ENCODE measurements at places on chromosomes 11 and 22. TPM values are rescaled to one million over a fixed set of nuclear protein-coding genes. Genes with fewer than 3 reads are reported as not detected.

DNA sequence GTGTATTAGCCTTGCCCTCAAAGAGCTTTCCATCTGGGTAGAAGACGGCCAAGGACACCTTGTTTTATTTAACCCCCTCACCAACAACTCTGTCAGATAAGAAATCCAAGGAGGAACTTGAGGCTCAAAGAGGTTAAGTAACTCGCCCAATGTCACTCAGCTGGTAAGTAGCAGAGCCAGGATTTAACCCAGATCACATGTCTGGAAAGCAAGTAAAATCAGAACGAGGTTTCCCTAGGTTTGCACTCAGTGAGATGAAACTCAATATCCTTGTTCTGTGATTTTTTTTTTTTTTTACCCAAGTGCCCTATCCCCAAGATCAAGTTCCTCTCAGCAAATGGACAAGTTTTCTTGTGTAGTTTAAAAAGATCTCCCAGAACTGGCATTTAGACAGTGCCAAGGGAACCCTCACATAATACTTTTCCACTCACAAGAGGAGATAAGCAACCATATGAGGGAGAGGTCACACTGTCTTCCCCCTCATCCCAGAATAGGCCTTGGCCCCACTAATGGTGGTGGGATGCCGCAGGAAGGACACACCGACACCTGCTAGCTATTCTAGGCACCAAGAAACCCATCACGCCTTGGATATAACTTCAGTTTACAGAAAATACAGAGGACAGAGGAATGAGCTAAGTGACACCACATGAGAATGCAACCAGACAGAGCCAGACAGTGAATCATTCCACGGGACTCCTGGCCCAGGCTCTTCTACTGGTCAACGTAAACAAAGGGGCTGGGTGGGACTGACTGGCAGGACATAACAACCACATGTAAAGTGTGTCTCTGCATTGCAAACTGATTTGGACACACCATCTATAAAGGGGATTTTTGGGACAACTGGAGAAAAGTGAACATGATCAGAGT is 8.6 kb upstream of the ARAP1 start:
- DNase-seq, result no peak

DNA sequence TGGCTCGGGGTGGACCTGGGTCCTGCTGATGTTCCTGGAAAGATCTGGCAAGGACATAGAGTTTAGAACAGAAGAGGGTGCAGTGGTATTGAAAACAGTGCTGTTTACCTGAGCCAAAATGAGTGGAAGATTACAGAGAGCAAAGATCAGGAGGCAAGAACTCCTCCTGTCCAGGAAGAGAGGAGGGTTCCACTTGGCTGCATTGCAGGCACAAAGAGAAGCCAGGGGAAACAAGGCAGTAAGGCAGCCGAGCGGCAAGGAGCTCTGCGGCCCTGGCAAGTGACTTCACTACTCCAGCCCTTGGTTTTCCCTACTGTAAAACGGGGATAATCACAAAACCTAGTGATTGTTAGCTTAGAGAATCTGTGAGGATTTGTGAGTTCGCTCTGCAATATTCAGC is 3.7 kb upstream of the PACSIN2 start:
- DNase-seq, result no peak

Gene P4HA3
- not detected for total RNA-seq

GRCh38 chr22:24834845-24835570 is 29.0 kb downstream of the SGSM1 start:
- no peak for DNase-seq

DNA sequence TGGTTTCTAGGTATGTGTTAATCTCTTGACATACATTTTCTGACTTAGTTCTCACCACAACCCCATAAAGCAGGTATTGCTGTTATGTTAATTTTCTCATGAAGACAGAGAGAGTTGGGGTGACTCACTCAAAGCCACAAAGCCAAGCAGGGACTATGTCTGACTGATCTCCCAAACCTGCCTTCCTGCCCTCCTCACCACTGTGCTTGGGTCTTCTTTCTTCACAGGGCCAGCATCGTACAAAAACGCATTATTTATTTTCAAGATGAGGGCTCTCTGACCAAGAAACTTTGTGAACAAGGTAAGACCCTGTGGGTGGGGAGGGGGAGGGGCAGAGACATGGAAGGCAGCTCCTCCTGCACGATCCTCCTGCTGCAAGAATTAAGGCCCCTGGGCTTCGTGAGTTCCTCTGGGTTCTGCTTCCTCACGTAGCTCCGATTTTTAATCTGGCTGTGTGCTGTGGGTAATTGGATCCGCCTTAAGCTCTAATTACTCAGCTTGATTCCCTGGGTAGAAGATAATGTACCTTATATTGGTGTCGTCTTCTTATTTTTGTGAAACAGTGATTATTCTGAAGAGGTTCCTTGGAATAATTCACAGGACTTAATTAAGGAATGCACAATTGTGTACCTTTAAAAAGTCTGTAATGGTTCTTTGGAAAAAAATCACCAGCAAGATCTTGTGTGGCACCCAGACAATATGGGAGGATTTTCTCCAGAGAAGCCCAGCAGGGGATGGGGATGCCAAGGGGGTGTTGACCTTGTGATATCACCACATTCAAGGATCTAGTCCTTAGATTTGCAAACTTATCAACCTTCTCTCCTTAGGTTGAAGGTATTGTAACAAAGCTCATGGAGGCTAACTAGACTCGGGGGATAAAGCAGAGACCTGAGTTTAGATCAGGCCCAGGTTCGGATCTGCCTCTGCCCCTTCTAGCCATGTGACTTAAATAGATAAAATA is 112.9 kb downstream of the SPON1 start:
- peak; percentile 69 for DNase-seq

DNA sequence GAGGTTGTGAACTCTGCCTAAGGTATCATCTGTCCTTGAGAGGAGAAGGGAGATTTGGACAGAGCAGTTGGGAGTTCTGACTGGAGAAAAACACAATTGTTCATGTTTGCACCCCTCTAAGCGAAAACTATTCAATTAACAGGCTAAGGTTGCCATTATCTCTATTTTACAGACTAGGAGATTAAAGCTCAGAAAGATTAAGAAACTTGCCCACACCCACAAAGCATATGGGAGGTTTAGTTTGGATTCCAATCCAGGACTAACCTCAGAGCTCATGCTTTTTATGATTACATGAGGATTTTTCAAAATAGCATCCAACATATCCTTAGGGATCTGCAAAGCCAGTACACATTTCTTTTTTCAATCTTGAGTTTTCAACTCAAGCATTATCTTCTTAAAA is 22.0 kb downstream of the GAB2 start:
- no peak for DNase-seq

Gene SLC37A2
- 2.2 TPM for total RNA-seq

- DNase-seq, result no peak
These were observed 69.4 kb upstream of the CLMP start for GRCh38 chr11:123264431-123264780.

Gene LDHAL6A
- not detected for total RNA-seq

Gene PATE4
- not detected for total RNA-seq

DNA sequence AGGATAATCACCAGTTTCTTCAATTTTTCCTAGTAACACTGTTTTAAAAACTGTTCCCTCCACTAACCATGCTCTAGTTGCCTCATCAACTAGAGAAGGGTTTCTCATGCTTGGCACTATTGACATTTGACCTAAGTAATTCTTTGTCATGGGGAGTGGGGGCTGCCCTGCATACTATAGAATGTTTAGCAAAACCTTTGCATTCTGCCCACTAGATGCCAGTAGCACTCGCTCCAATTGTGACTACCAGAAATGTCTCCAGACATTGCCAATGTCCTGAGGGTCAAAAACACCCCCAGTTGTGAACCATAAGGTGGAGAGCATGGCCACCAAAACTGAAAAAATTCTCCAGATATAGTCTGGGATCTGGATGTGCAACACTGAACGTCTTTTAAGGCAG is 27.6 kb upstream of the BMAL1 start:
- no peak for DNase-seq

- no peak for DNase-seq
These were observed 26.8 kb upstream of the ME3 start for GRCh38 chr11:86699040-86699791.

DNA sequence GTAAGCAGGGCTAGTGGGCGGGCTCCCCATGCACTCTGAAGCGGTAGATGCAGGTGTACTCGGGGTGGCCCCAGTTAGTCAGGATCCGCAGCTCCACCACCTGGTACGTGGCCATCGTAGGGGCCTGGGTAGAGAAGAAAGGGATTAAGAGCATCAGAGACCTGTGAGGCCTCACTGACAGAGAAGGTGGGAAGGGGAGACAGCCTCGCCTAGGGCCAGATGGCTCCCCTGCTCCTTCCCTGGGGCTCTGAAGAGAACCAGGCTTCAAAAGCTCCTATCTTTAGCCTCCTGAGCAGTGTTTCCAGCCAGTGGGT is 19.6 kb downstream of the SUN2 start:
- no peak for DNase-seq

Gene GPHA2
- total RNA-seq, result not detected

- no peak for DNase-seq
These were observed 6.8 kb downstream of the NHERF4 start for GRCh38 chr11:119192111-119192510.

Gene FXYD6
- not detected for total RNA-seq

Gene RIC8A
- total RNA-seq, result 103 TPM
